Glutamatergic neuron (in vitro differentiated cells): ENCODE measurements at places on chromosomes 4 and X.

- DNase-seq, result no peak
Measured at GRCh38 chr4:98656886-98657285, 1.5 kb downstream of the TSPAN5 start.

DNA sequence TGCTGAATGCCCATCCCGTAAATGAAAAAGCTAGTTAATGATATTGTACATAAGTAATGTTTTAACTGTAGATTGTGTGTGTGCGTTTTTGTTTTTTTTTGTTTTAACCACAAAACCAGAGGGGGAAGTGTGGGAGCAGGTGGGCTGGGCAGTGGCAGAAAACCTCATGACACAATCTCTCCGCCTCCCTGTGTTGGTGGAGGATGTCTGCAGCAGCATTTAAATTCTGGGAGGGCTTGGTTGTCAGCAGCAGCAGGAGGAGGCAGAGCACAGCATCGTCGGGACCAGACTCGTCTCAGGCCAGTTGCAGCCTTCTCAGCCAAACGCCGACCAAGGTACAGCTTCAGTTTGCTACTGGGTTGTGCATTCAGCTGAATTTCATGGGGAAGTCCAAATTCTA lies at the start of gene SPP1:
Gene SPP1 (plus strand): TSS at position 249 of the 400 bp plus-strand sequence. CDS start 1,182 bp downstream, outside the sequence.
- DNase-seq, result peak; percentile 51

DNA sequence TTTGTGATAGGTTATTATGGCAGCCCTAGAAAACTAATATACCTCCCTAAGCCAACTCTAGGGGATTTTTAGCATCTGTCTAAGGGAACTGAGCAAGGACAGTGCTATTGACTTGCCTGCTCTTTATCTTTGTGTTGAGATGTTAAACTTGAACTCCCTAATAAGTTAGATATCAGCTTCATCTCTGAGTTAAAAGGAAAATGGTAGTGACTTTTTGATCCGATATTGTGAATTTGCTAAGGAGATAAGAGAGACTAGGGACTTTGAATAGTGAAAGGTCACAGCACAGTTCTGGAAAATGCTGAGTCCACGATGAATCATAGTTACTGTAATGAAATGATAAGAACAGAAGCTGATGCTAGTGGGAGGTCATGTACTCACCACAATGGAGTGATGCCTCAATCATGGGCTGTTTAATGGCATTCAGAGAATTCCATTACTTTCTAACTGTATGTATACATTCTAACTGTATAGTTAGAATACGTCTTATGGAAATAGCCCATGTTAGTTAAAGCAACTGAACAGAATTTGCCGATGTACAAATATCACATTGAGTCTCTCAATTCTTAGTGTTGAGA lies 147.2 kb downstream of the GLRA3 start:
- no peak for DNase-seq

DNA sequence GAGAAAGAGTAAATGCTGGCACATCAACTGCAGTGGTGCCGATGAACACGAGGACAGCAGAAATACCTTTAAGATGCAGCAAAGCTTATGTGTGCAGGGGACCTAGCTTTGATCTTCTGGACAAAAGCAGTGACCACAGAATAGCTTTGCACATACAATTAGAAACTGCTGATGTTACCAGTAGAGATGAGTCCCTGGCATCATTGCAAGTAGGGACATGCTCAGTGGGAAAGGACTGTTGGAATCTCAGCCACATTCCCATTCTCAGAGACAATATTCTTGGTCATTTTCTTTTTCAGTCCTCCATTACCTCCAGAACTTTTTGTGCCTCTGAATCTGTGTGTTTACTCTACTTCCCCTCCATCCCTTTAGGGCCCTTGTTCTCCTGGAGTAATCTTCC lies 16.9 kb upstream of the PDLIM3 start:
- no peak for DNase-seq

- DNase-seq, result no peak
Measured at GRCh38 chrX:77502951-77503525, 55.8 kb downstream of the FGF16 start.

- no peak for DNase-seq
Measured at GRCh38 chr4:151256134-151256533, 20.8 kb upstream of the PRSS48 start.

DNA sequence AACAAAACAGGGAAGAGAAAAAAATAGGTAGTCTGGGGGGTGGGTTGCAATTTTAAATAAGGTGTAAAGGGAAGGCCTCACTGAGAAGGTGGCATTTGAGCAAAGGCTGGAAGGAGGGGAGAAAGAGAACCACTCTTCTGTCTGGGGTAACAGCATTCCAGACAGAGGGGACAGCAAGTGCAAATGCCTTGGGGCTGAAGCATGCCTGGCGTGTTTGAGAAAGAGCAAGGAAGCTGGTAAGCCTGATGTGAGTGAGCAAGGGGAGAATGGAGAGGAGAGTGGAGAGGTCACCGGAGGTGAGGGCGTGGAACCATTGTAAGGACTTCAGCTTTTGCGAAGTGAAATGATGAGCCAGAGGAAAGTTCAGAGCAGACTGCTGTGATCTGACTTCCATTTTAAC lies 19.7 kb upstream of the DOCK11 start:
- DNase-seq, result no peak

GRCh38 chr4:123698556-123698955 lies 302.0 kb downstream of the SPRY1 start:
- DNase-seq, result no peak

- no peak for DNase-seq
Measured at GRCh38 chr4:3796960-3797359, 30.8 kb downstream of the ADRA2C start.
